ENCODE measurements at places on chromosomes 1 and 21. TPM values are rescaled to one million over a fixed set of nuclear protein-coding genes. Genes with fewer than 3 reads are reported as not detected.

SYTL1 gene
- 83.6 TPM for total RNA-seq

WNT9A gene
- 0.25 TPM for total RNA-seq

SYDE2 gene
- total RNA-seq, result 1.5 TPM

SLAMF6 gene
- total RNA-seq, result 34.1 TPM

G0S2 gene
- 0.89 TPM for total RNA-seq

HLCS gene
- total RNA-seq, result 16.4 TPM

RER1 gene
- total RNA-seq, result 146 TPM

GUCA2A gene
- total RNA-seq, result not detected

SPRR2E gene
- not detected for total RNA-seq

SPRR2B gene
- total RNA-seq, result not detected

C1QB gene
- total RNA-seq, result not detected

APCS gene
- not detected for total RNA-seq

MAN1C1 gene
- total RNA-seq, result 12.1 TPM

FOXD3 gene
- total RNA-seq, result not detected

TRIM67 gene
- not detected for total RNA-seq

TIE1 gene
- 0.14 TPM for total RNA-seq

KPRP gene
- total RNA-seq, result not detected

LRRC53 gene
- total RNA-seq, result not detected

MYOG gene
- total RNA-seq, result not detected

CLCA1 gene
- total RNA-seq, result not detected

ETV3L gene
- not detected for total RNA-seq

TFF3 gene
- not detected for total RNA-seq

S100B gene
- total RNA-seq, result 0.20 TPM

CTSS gene
- total RNA-seq, result 80.4 TPM

TACSTD2 gene
- total RNA-seq, result not detected

RHD gene
- not detected for total RNA-seq

ST6GALNAC3 gene
- 0.30 TPM for total RNA-seq

MCOLN2 gene
- total RNA-seq, result 42.7 TPM

PRDM16 gene
- total RNA-seq, result not detected

RGS4 gene
- not detected for total RNA-seq

MPL gene
- not detected for total RNA-seq

RGSL1 gene
- total RNA-seq, result not detected

CELA2A gene
- total RNA-seq, result not detected

S1PR1 gene
- total RNA-seq, result 229 TPM

ADAMTS5 gene
- not detected for total RNA-seq

ADCY10 gene
- 0.14 TPM for total RNA-seq

MORC3 gene
- 35.7 TPM for total RNA-seq

KLHDC9 gene
- 0.20 TPM for total RNA-seq

SYT14 gene
- not detected for total RNA-seq

NDUFV3 gene
- 29.2 TPM for total RNA-seq

MFN2 gene
- 54.2 TPM for total RNA-seq

TCHH gene
- 0.07 TPM for total RNA-seq

LDLRAD2 gene
- not detected for total RNA-seq

KRTAP11-1 gene
- total RNA-seq, result not detected

CFAP141 gene
- total RNA-seq, result 0.50 TPM

NCAM2 gene
- total RNA-seq, result 0.02 TPM

TAS1R1 gene
- not detected for total RNA-seq

FMO3 gene
- not detected for total RNA-seq
